H54 (cell line): ENCODE measurements at places on chromosomes 12 and 14.

DNA sequence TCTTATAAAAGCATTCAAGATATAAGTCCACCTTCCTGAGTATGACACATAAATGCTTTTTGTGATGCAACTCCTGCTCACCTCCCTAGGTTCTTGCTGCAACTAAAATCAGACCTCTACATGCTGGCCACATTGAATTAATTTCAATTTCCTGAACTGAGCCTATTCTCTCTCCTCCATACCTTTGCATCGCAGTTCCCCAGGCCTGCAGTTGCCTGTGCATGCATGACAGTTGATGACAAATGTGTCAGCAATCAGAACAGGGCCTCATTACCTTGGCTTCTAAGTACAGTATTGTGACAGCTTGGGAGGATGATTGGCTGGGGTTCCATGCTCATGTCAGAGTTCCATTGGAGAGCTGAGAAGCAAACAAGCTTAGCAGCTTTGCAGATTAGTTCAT is 3.9 kb upstream of the TM7SF3 start:
- no peak for DNase-seq

DNA sequence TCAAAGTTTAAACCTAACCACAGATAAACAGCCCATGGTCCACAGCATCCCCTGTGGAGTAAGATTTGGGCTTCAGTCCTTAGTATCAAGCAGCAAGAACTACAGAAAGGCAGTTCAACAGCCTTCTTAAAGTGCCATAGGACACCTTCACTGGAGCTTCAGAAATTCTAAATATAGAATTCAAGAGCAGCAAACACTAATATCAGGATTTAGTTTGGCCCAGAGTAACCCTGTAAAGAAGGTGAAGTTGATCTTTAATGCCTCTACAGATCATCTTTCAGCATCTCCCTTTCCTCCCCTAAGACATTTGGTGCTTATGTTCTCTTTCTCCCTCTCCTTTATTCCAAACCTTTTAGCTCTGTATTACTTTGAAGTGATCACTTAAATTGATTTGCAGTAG is 59.5 kb upstream of the ARHGAP5 start:
- no peak for DNase-seq

DNA sequence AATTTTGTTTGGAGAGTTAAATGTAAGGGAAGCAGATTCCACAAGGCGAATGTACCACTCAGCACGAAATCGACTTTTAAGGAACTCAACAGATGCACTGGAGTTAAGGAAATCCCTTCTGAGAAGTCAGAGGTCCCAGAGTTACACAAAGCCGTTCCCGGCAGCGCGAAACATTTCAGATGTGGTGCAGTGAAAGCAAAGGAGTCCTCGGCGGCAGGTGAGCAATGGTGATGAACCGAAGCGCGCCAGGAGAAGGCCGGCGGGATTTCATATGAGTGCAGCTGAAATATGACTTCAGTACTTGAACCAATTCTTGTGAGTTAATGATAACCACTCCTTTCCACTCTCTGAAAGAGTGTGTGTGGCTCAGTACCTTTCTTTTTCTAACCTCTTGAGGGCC is 183.2 kb downstream of the GRIP1 start:
- no peak for DNase-seq

DNA sequence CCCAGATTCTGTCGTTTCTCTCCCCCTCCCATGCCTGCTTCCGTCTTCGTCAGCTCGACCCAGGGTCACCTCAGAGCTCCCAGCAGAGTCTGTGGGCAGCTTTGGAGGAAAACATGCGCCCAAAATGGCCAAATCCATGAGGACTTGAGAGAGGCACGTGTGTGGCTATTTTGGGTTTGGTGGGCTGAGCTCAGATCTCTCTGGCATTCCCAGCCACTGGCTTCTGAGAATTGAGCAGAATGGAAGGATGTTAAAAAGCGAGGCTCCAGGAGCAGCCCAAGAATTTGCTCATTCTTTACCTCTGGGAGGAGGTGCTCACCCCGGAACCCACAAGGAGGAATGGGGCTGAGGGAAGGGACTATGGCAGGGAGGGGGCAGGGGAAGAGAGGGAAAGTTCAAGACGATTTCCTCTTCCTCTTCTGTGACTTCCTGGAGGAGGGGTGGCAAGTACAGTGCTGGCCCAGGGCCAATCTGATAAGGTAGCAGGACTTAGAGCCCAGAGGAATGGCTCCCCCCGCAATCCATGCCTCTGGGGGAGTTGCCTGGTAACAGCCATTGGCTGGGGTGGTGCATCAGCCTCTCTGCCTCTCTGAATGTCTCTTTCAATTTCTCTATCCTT is 20.1 kb downstream of the TSPAN9 start:
- no peak for DNase-seq
